CD4-positive, alpha-beta T cell treated with Interleukin-6 at 100 ng/mL for 8 hours (primary cell): ENCODE measurements at places on chromosomes 11 and 22.

DNA sequence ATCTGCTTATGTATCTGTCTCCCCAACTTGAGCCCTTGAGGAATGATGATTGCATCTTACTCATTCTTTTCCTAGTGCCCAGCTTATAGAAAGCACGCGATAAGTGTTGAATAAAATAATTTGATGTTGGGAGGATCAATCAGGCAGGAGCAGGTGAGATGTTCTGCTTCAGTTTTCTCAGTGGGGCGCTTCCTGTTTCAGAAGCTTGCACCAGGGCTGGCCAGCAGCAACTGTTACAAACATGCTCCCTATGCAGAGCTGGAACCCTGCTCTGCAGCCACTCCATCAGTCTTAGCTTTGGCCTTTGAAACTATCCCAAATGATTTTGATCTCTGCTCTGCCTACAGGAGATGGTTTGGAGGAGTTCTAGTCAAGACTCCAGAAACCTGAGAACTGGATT, 3.9 kb downstream of the ENDOD1 start:
- no peak for DNase-seq

GRCh38 chr11:8018484-8019313, 31.6 kb downstream of the EIF3F start:
- DNase-seq, result peak; percentile 68

DNA sequence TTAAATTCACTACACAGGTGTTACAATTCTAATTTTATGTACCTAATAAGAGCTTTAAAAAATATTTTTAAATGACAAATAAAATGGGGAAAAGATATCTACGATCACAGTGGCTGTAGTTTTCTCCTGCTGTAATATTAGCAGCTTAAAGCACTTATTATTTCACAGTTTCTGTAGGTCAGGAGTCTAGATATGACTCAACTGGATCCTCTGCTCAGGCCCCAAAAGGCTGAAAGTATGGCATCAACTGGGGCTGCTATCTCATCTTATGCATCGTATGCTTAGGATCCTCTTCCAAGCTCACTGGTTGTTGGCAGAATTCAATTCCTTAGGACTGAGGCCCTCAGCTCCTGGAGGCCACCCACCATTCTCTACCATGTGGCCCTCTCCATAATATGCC, 12.8 kb downstream of the FBXO3 start:
- DNase-seq, result no peak

DNA sequence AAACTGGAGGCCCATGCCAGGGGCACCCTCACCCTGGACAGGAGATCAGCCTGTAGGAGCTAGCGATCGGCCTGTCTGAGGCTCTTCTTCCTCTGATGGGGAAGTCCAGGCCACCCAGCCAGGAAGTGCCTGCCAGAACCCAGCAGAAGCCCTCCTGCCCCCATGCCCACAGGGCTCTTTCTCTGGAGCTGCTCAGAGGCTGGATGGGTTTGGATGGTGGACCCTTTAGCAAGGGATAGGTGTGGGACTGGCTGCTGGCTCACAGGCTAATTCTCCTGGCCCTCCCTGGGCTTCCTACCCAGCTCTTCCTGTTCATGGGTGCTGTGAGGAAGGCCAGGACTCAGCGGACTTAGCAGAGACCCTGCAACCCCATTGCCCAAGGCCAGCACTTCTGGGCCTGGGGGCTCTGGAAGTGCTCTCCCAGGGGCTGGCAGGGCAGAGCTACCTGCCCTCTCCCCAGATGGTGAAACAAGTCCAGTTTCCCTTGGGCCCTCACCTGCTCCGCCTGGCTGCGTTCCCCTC, 7.6 kb downstream of the FXYD2 start:
- DNase-seq, result no peak

GRCh38 chr22:50723991-50724390, 14.0 kb upstream of the ACR start:
- DNase-seq, result no peak

DNA sequence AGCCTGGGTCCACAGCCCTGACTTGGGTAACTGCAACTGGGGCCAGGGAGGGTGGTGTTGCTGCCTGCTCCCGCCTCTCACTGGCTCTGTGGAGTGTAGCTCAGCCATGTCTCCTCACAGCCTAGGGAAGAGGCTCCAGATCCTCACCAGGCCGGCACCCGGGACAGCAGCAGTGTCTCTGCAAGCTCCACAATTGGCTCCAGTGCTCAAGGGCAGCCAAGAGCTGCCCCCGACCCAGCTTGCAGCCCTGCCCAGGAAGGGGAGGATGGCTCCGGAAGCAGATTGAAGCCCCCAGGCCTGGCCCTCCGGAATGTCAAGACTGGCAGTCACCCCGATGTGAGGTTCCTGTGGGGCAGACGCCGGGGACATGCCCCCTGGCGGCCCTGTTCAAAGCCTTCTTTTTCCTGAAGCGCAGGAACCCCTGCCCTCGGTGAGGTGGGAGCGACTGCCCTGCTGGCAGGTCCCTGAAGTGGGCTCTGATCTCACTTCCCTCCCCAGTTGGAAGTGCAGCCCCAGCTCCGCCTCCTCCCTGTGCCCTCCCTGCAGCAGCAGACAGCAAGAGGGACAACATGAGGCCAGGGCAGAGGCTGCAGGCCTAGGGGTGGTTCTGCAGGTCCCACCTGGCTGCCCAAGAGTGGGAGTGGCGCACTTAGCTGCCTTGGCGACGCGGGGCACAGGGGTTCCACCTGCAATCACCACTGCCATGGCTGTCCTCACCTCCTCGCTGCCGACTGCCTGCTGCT, 816.2 kb upstream of the LUZP2 start:
- DNase-seq, result no peak

DNA sequence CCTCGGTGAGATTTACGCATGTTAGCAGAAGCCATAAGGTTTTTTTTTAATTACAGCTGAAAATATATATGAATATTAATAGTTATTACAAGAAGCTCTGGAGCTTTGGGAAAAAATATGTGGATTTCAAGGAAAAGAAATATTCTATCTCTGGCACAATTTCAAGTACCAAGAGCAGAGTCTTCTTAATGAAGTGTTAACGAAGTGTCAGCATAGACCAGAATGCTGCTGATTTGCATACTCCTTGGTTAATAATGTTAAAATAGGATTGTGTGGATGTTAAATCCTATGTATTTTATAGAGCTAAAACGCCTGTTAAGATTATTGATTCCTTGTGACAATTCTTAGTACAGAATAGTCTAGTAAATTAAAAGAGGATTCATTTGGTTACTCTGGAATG, 57.0 kb upstream of the FAT3 start:
- DNase-seq, result no peak

DNA sequence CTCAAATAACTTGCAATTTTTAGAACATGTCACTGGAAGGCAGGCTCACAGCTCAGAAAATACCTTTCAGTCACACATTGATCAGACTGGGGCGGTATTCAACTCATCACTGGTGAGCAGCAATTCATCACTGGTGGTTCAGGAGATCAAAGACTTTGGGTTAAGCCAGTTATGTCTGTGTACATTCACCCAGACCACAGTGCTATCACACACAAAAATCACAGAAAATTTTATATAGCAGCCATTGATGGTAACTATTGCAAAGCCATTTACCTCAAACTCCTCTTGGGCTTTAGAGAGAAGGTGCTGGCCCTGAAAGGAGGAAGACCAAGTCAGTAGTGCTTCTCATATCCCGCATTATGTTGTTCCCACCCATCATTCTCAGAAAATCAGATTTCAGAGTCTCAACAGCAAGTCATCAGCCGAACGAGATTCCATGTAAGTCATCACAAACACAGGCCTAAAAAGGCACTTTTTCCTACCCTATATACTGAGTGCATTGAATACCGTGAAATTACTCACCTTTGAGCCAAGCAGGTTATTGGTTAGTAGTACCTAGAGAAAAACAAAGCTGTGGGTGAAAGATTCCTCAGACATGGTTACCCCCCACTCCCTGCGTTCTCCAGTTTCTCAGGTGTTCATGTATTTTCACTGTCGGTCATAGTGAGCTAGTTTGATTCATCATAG, 14.0 kb upstream of the WDR74 start:
- DNase-seq, result peak; percentile 18

DNA sequence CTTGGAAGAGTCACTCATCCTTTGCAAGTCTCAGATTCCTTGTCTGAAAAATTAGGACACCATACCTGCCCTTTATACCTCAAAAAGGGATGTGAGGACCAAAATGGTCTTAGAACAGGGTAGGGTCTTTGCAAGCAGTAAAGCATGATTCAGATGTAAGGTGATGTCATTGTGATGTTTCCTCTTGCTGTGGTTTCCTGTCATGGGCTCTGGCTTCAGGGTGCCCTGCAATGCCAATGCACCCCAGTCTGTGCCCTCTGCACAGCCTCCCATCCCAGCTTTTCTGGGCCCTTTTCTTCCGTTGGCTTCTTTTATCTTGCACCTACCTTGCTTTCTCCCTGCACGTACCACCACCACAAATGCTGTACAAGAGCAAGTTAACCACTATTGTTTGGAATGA, 87.8 kb upstream of the NNMT start:
- peak; percentile 54 for DNase-seq

DNA sequence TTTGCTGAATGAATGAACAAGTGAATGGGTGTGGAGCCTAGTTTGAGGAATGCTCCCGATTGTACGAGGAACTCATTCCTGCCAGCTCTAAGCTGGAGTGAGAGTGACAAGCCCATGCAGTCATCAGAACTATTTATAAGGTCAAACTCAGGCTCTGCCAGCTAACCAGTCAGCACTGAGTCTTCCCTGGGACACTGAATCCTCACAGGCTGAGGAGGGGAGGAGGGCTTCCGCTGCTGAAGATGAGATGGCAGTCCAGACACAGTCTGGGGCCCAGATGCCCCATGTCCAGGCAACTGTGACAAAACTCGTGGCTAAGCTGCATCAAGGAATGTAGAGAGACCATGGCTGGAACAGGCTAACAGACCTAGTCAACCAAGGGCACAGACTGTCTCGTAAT, 4.0 kb downstream of the LRP4 start:
- DNase-seq, result no peak

DNA sequence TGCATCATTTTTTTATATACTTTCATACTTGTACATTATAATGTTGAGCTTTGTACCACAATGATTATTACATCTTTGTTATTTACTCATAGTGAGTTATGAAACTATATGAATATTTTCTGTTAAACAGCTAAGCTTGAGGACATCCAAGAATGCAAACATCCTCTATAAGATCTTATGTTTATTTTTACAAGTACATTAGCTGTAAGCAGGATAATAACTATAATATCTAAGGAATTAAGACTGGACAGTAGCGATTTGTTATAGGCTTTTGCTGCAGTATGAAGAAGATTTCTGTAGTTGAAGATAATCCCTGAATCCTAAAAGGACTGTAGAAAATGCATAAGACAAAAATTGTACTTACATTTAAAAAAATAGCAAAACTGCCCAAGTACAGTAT, 176.0 kb downstream of the METTL15 start:
- DNase-seq, result no peak

- peak; percentile 10 for DNase-seq
Observed at GRCh38 chr11:18705651-18706281, 7.2 kb downstream of the TMEM86A start.

DNA sequence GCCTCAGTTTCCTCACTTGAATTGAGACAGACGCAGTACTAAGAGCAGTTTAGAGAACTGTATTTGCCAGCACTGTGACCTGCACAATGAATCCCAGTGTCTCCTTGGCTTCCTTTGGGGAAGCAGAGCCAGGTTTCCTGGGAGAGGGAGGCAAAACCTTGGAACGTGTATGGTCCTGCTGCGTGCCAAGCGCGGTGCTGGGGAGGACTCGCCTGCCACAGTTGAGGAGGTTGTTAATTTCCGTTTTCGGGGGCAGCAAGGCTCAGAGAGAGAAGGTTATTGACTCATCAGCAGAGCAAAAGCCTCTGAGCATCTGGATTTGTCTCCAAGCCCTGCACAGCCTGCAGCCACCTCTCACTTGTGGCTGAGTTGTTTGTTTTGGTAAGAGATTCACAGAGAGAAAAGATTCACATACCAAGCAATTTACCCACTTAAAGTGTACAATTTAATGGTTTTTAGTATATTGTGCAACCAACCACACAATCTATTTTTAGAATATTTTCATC, 10.8 kb downstream of the SYT12 start:
- DNase-seq, result no peak

GRCh38 chr11:69371731-69372588, 78.0 kb downstream of the MYEOV start:
- DNase-seq, result no peak

- no peak for DNase-seq
Observed at GRCh38 chr22:47439643-47440265, 677.3 kb downstream of the TBC1D22A start.
